ENCODE measurements at places on chromosomes 1 and 21.
A peak's percentile ranks its signal among the peaks of the same experiment; 100 is the strongest.

DNA sequence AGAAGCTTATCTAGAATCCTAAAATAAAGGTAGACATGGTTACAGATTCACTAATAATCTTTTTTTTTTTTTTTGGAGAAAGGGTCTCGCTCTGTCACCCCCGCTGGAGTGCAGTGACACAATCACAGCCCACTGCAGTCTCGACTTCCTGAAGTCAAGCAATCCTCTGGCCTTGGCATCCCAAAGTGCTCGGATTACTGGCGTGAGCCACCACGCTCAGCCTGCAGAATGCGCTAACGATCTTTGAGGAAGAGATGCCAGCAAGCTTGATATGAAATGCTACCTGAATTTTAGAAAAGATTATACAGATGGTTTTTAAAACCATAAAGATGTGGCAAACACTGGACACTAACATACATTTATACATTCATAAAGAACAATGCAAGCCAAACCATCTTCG is 4.1 kb upstream of the GNPAT start:
- no peak for DNase-seq

- DNase-seq, result no peak
Measured at GRCh38 chr1:17308593-17308992, 596 bp downstream of the PADI4 start.

DNA sequence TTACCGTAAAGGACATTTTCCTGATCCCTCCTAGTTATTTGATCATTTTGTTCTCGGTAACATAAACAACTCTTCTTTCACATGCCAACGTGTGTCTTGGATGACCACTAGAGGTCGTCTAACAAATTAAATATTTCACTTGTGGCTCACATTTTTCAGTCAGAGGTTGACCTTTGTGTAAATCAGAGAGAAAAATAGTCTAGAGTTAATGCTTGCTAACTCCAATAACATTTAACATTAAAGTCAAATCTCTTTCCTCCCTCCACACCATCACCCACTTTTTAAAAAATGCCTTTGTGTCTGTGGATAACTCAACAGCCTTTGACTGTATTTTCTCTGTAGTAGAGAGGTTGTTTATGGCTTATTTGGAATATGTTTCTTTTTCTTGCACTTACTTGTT is 220.5 kb upstream of the B3GALT2 start:
- no peak for DNase-seq

DNA sequence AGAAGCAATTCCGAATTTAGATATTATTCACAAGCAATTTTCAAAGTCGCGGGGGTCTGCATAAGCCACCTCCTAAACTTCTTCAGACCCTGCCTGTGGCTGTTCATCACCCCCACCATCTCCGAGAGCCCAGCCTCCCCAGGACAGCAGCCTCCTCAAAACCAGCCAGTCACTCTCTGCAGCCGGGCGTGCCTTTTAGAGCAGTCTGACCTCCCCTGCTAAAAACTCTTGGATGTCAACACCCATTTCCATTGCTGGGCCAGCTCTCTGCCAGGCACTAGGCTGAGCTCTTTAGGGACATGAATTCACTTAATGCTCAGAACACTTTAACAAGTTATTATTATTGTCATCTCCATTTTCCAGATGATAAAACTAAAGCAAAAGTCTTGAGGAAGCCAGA is 11.7 kb downstream of the ADPRS start:
- DNase-seq, result no peak

GRCh38 chr1:234495231-234495990 is 16.4 kb upstream of the TARBP1 start:
- peak; percentile 79 for DNase-seq

GRCh38 chr1:106755682-106756406 is 300.6 kb upstream of the PRMT6 start:
- no peak for DNase-seq

GRCh38 chr1:22454476-22455056 is 2.9 kb downstream of the ZBTB40 start:
- DNase-seq, result no peak

GRCh38 chr1:212291505-212292134 is 6.4 kb downstream of the PPP2R5A start:
- DNase-seq, result no peak

- DNase-seq, result no peak
Measured at GRCh38 chr1:228259368-228259894, 51.6 kb downstream of the OBSCN start.

- DNase-seq, result no peak
Measured at GRCh38 chr1:34929497-34929852, at the start of gene DLGAP3. Gene DLGAP3 (minus strand): TSS chr1:34929650. CDS start chr1:34905383, 24,267 bp downstream.

DNA sequence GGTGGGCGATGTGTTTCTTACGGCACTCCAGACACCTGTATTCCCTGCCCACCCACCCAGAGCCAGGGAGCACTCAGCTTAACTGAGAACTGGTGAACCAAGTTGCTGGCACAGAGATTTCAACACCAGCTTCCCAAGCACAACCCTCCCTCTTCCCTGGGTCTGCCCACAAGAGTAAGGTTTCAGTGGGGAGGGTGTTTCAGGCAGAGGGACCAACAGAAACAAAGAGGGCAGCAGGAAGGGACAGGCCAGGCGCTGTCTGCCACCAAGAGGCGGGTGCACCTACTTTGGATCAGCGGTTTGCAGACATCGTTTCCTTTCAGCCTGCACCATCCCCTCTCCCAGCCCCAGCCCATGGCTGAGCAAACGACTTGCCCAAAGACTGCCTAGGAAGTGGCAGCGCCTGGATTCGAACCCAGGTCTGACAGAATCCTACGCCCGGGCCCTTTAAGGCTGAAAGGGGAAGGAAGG is 21.9 kb upstream of the ALDH4A1 start:
- peak; percentile 24 for DNase-seq

- DNase-seq, result no peak
Measured at GRCh38 chr1:31886866-31887265, 51.3 kb downstream of the PTP4A2 start.

DNA sequence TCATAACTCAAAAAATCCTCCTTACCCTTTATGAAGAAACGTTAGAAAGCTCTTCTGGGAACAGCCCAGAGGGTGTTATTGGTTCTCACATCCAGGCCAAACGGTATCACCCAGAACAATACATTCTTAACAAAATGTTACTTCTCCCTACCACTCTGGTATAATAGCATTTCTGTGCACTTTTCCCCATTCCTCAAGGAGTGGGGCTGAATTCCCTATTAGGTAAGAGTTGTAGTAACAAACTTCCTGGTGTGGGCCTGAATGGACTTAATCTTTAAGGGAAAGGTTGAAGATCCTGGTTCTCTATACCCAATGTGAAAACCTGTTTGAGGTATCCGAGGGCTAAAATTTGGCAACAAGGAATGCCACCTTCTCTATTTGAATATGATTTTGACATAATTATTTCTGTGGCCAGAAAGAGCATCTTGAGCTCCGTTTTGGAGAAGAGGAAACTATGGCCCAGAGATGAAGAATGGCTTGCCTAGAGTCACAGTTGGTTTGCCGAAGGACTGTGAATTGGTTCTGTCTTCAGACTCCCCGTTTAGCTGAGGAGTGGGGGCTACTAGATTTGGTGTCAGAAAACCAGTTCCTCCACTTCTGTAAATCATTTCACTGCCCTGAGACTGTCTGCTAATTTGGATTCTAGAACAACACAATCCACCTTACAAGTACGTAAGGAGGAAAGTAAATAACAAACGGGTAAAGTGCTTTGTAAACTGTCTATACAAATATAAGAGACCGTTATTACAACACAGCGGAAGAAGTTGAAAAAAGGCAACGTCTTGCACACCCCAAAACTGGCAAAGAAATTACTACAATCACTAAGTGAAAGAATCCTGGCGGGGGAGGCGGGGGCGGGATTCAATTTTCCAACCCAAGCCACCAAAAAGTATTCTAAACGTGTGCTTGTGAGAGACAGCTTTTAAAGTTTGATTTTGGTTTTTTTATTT is 2.3 kb downstream of the ANP32E start:
- no peak for DNase-seq

- no peak for DNase-seq
Measured at GRCh38 chr1:6588128-6588892, 8.5 kb downstream of the ZBTB48 start.

Measured in T-helper 1 cell (primary cell).